ENCODE measurements at places on chromosomes 13 and 19.
A peak's percentile ranks its signal among the peaks of the same experiment; 100 is the strongest.

DNA sequence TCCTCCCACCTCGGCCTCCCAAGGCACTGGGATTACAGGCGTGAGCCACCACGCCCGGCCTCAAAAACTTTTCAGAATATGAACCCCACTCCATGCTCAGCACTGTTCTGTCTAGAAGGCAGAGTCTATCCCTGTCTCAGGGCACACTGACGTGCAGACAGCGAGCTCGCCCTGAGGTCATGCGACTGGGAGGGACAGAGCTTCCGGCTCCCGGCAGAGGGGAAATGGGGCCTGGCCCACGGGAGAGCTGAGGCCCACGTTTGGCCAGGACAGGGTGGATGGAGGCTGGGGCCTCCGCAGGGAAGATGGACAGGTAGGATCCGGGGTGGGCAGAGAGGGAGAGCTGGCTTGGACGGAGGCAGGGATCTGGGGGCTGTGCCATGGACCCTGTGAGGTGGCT lies 2.8 kb upstream of the AZU1 start:
- no peak for DNase-seq

GRCh38 chr19:7867092-7867844 lies 6.9 kb downstream of the PRR36 start:
- DNase-seq: no peak

DNA sequence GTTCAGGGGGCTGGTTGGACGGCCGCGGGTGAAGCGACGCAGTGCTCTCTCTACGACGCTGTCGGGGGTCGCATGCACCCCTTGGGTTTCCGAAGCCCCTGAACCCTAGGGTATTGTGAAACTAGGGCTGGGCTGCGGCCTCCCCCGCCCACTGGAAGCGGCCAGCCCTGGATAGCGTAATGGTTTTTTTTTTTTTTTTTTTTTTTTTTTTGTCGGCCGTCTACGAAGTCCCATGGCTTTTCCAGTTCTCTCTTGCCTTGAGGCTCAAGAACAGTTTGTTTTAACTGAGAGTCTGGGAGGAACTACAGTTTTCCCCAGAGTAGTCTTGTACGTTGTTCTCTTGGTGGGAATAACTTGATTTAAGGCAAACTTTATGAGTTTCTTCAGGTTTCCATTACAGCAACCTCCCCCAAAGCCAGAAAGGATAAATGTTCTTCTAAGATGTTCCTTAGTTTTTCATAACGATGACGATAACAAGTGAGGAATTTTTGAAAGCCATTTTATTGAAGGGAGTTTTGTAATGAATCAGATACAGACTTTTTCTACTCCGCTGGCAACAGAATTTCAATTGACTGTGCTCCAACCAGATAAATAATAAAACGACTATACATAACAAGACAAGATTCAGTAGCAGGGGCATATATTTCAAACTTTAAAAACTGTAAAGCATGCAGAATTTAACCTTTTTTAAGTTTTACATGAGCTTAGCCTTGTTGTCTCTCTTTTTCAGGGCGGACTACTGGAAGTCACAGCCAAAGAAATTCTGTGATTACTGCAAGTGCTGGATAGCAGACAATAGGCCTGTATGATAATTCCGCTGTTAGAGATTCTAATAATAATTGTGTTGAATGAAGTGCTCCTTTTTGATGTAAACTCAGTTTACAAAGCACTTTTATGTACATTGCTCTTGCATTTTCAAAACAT lies 867 bp downstream of the WBP4 start:
- DNase-seq: no peak

- DNase-seq: peak; percentile 46
Measured at GRCh38 chr19:40585241-40585981, 8.7 kb downstream of the SHKBP1 start.

DNA sequence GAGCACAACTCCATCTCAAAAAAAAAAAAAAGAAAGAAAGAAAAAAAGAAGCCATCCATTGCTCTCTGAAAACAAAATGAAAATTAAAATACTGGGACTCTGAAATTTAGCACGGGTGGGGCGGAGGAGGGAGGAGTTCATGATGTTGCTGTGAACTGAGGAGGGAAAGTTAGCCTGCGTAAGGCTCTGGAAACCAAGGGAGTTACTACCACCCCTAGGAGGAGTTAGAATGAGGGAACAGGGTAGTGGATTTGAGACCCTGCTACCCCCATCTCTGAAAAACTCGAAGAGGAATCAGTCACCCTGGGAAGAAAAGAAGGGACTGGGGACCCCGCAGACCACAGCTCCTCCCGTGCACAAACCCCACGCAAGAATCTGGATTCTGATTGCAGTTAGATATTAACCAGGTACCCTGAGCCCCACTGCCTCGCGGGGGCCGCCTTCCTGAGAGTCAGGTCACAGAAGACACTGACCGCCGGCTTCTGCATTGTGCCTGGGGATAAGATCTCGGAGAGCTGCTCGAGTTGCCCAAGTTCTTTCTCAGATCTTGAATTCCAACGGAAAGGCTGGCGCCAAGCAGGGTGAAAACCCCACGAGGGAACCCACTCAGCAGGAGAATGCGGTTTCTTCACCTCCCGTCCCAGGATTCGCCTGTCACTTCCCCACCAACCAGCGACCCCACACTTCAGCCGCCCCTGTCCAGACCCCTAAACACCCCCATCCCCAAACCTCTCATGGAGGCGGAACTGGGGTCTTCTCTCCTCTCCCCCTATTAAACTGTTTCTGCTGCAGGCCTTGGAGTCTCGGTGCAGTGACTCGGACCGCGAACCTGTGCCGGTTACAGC lies 870 bp downstream of the ZNF442 start:
- DNase-seq: no peak

DNA sequence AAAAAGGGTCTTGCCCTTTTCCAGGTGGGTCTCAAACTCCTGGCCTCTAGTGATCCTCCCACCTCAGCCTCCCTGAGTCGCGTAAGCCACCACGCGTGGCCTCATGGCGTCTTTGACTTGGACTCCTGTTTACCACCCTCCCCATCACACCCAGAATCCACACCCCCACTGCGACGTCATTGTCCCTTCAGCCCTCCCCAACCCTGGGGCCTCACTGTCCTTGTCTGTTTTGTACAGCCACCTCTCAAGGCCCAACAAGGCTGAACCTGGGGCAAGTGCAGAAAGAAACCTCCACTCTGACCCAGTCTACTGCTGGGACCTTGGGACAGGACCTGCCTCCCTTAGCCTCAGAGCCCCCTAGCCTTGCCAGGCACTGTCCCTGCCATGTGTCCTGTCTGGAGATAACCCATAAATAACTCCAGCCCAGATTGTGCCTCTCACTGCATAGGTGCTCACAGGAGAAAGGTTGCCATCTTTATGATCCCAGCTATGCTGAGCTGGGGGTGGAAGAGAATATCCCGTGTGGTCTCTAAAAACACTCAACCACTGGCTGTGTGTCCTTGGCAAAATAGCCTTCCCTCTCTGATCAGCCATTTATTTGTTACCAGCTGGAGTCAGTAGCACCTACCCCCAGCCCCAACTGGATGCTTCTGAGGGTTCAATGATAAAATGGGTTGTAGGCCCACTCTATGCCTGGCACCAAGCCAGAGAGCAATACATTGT lies 1.8 kb upstream of the IFI30 start:
- DNase-seq: peak; percentile 40

DNA sequence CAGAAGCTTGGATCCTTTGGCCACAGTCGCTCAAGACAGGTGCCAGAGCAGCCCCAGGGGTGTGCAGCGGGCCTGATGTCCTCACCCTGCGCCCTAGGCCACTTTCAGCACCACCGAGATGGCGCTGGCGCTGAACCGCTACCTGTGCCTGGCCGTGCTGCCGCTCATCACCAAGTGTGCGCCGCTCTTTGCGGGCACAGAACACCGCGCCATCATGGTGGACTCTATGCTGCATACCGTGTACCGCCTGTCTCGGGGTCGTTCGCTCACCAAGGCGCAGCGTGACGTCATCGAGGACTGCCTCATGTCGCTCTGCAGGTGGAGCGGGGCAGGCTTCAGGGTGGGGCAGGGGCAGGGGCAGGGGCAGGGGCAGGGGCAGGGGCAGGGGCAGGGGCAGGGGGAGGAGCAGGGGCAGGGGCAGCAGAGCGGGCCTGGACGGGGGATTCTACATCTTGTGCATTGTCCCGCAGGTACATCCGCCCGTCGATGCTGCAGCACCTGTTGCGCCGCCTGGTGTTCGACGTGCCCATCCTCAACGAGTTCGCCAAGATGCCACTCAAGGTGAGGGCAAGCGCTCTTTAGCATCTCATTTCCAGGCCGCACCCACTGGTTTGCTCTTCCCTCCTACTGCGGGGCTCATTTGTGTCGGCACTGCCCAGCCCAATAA lies 69.1 kb downstream of the RYR1 start:
- no peak for DNase-seq

DNA sequence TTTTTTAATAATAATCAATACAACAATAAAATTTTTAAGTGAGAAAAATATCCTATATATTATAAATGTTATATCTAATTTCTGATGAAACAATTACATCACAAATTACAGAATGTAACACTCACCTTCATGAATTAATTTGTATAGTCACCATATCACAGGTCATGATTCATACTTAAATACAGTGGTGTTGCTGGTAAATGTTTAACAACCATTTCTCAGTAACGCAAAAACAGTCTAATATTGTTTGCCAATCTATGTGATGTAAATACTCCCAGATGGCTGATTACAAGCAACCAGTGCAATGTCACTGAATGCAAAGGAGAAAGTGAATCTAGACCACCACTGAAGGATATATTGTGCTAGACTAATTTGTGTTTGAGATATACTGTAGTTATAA lies 97.5 kb downstream of the DIAPH3 start:
- DNase-seq: no peak

GRCh38 chr19:18718015-18718526 lies 34.6 kb downstream of the CRTC1 start:
- DNase-seq: no peak

GRCh38 chr13:39226359-39226758 lies 188.1 kb downstream of the NHLRC3 start:
- DNase-seq: no peak

GRCh38 chr13:72896869-72897268 lies 114.9 kb downstream of the PIBF1 start:
- DNase-seq: no peak

Measured in CD4-positive, alpha-beta T cell treated with Interferon gamma for 1 hour (primary cell).